ENCODE measurements at places on chromosomes 3 and 15.

DNA sequence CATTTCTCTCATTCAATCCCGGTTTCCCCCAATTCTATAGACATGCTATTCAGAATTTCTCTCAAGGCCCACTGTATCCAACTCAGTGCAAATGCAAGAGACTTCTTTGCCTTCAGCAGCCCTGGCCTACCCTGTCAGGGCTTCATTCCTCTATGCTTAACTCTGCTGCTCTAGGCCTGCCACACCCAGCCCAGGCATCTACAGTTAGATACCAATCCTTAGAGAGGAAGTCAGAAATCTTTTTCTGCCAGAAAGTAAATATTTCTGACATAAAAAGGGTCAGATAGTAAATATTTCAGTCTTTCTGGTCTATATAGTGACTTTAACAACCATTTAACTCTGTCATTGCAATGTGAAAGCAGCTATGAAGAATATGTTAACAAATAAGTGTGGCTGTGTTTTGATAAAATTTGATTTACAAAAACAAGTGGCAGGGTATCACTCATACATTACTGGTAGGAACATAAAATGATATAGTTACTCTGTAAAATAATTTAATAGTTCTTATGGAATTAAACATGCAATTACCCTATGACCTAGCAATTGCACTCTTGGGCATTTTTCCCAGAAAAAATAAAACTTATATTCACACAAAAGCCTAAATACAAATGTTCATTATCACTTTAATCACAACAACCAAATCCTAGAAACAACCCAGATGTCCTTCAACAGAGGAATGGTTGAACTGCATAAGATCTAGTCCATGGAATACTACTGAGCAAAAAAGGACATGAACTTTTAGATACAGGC is 942.0 kb downstream of the SQOR start:
- no peak for DNase-seq

- no peak for DNase-seq
These were observed 23.2 kb upstream of the MUC4 start for GRCh38 chr3:195834675-195835583.

DNA sequence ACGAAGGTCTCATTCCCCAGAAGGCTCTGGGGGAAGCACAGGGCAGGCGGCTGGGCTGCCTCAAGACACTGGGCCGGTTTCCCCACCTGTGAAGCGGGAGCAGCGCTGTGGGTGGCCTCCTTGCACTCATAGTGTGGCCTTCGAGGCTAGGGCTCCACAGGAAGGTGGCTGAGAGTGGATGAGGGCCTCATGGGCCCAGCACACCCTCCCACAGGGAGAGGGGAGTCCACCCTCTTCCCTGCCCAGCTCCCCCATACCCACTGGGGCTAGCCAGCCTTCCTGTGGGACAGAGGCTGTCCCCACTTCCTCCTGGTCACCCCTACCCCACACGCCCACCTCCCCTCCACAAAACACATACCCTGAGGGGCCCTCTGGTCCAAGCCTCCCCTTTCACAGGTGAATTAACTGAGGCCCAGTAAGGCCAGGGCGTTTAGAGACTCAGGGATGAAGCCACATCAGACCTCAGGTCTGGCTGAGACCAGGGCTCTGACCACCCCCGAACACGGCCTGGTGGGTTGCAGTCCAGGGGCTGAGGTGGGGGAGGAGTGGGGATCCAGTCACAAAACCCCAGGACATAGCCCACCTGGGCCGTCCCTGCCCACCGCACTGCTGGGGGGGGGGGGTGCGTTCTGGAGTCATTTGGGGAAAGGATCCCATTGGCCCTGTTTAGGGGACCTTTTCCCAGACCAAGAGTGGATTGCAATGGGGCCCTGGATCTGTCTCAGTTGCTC is 1.1 kb downstream of the ANPEP start:
- no peak for DNase-seq

- DNase-seq = no peak
These were observed 27.5 kb downstream of the PCCB start for GRCh38 chr3:136277634-136278033.

- no peak for DNase-seq
These were observed 60.8 kb downstream of the GREM1 start for GRCh38 chr15:32778391-32779176.

GRCh38 chr15:96020797-96021196 is 309.7 kb upstream of the NR2F2 start:
- no peak for DNase-seq

- peak; percentile 38 for DNase-seq
These were observed 276.6 kb downstream of the RPLP1 start for GRCh38 chr15:69729167-69729748.

- DNase-seq = no peak
These were observed 57.8 kb upstream of the GPD1L start for GRCh38 chr3:32048487-32049182.

DNA sequence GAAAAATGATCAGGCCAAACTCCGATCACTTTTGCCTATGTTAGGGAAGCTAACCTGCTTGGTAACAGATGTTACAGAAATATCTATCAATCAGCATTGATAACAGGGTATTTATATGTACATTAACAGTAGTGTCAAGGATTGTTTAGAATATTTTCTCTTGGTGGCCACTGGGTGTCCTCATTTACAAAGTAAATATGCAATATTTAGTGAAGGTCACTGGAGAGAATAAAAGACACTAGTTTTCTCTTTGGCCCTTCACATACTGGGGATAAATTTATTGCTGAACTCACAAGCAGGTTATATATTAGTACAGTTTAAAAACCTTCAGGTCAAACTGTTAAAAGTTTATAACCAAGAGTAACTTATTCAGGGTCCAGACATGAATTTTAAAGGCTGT is 69.0 kb downstream of the TIGIT start:
- no peak for DNase-seq

- DNase-seq = no peak
These were observed 33.2 kb downstream of the SLC12A8 start for GRCh38 chr3:125179143-125179883.

DNA sequence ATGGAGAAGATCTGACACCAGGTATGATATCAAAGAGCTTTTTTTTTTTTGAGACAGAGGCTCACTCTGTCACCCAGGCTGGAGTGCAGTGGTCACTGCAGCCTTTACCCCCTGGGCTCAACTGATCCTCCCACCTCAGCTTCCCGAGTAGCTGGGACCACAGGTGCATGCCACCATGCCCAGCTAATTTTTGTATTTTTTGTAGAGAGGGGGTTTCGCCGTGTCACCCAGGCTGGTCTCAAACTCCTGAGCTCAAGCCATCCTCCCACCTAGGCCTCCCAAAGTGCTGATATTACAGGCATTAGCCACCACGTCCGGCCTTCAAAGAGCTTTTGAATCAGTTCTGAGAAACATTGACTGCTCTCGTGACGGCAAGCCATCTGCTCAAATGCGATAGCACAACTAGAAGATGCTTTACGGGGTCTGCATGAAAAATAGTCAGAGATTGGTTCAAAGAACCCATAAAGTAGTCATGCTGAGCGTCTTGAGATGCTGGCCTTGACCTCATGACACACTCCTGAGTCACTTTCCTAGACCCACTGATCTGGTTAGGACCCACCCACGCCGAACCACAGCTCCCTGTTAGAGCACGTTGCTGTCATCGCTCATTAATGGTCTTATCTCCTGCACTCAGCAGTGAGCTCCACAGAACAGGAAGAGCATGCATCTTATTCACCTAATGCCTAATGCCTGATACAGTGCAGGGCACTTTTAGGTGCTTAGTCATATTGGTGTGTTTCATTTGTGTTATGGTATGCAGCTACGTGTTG is 57.0 kb upstream of the NR2F2 start:
- no peak for DNase-seq

DNA sequence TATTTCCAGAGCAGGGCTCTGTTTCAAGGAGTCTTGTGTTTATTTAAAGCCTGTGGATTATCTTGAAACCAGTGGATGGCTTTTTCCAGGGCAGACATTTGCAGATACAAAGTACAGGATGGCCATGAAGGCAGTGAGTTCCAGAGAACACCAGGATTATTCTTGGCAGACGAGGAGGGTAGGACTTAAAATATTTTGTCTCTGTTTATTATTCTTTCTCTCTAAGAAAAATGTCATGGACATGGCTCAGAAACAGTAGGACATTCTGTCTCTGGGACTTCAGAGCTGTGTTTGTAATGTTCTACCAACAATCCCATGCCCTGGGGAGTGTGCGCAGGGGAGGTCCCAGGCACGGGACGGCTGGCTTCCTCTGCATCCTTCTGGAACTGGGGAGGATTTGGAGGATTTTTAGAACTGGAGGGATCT is 125.9 kb downstream of the ATP10A start:
- DNase-seq = no peak

DNA sequence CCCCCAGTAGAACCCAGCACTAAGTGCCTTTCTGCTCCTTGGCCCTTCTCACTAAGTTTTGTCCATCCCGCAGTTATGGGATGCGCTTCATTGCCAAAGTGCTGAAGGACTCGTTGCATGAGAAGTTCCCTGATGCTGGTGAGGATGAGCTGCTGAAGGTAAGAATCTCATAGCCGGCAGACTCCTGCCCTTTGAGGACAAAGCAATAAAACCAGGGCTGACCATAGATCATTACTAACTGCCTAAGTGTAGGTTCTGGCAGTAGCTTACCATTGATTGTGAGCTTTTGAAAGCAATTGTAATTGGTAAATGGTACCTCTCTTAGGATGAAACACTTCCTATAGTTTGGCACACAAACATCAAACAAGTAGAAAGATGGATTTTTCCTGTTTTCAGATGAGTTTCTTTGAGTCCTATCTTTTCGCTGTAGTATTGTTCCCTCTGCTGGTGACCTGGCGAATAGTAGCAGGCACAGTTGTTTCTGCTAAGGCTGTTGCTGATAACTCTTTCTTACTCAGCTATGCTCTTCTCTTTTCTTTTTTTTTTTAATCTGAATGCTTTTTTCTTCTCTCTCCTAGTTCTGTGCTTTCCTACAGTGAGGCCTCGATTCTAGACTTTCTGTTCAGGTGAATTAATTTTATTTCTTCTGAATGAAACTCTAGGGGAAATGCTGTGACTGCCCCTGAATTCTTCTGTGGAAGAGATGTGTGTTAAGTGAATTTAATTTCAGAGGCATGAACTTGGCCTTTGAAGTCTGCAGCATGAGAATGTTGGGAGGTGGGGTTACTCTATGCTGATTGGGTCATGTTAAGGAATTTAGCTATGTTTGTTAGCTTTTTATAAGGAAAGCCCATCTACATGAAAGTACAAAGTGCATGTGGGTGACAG is 47.4 kb upstream of the CRTC3 start:
- no peak for DNase-seq

- no peak for DNase-seq
These were observed 30.7 kb upstream of the CGNL1 start for GRCh38 chr15:57345584-57345983.

- DNase-seq = no peak
These were observed 14.7 kb downstream of the SHOX2 start for GRCh38 chr3:158091531-158091930.

DNA sequence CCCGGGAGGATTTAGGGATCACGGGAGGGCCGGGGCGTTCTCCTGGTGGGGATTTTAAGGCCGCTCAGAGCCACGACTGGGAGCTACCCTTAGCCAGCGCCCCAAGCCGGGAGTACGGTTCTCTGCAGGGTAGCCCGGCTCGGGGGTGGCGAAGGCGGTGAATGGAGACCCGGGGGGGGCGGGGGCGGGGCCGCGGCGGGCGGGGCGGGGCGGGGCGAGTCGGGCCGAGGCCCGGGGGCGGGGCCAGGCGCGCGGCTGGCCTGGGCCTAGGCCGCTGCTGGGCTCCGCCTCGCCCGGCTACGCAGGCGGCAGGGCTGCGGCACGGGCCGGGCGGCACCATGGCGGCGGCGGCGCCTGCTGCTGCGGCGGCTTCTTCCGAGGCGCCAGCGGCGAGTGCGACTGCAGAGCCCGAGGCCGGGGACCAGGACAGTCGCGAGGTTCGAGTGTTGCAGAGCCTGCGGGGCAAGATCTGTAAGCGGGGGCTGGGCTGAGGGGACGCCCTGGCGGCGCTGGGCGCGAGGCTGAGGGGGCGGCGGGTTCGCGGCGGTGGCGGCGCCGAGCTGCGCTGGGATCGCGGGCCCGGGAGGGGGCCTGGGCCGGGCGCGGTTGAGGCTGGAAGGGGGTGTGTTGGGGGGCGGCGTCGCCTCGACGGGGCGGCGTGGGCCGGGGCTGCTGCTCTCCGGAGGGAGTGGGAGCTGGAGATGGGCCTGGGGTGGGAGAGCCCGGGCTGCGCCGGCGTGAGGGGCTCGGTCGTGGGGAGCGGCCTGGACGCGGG is at the start of gene RASA2:
Gene RASA2, plus strand, starts transcription at position 282 of the 775 bp plus-strand sequence. Its CDS starts 57 bp downstream, at position 339.
- peak; percentile 17 for DNase-seq

DNA sequence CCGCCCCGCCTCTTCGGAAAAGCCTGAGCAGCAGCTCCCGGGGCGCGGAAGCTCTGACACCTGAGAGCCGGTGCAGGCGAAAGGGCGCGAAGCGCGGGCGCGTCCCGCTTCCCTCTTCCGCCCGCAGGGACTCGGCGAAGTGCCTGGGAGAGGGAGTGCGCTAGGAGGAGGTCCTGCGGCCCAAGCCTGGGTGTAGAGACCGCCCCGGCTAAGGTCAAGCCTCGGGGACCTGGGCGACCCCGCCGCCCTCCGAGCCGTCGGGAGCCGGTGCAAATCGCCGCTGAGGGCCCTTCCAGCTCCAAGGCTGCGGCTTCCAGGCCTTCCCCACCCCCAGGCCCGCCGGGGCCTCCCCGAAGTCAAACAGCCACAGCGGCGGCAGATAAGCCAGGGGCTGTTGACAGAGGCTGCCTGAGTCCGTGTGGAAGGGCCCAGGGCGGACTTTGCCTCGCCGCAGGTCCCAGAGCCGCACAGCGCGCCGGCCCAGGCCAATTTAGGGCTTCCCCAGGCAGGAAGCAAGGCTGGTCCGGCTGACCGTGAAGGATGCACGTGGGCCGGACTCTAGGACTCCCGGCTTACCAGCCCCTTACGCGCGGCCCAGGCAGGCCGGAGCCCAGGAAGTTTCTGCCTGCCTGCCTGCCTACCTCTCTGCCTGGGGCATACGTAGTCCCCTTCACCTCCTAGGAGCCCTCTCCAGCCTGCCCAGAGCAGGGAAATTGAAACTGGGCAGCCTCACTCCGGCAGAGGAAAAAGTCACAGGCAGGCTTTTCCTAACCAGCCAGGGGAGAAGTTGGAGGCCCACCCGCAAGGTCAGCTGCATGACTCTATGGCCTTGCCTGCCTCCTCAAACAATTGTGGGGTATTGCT is 2.3 kb downstream of the ITPKA start:
- no peak for DNase-seq

DNA sequence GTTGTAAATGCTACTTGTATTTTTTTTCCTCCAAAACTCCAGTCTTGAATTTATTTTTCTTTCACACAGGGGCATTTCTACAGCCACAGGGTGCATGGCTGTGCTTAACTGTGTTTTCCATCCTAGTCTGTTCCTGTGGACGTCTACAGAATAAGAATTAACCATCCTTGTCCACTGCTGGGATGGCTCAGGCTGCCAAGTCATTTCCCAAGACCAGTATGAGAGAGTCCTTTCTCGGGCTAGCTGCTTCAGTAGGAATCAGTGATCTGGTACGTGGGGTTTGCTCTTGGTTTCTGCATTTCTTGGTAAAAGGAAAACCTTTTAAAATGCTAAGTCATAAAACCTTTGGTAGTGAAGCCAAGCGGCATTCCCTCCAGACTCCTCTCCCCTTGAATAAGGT is 29.8 kb downstream of the CHDH start:
- no peak for DNase-seq

- no peak for DNase-seq
These were observed 93.8 kb downstream of the MYRIP start for GRCh38 chr3:39903253-39903652.
